ENCODE measurements at places on chromosomes 5 and 9.

DNA sequence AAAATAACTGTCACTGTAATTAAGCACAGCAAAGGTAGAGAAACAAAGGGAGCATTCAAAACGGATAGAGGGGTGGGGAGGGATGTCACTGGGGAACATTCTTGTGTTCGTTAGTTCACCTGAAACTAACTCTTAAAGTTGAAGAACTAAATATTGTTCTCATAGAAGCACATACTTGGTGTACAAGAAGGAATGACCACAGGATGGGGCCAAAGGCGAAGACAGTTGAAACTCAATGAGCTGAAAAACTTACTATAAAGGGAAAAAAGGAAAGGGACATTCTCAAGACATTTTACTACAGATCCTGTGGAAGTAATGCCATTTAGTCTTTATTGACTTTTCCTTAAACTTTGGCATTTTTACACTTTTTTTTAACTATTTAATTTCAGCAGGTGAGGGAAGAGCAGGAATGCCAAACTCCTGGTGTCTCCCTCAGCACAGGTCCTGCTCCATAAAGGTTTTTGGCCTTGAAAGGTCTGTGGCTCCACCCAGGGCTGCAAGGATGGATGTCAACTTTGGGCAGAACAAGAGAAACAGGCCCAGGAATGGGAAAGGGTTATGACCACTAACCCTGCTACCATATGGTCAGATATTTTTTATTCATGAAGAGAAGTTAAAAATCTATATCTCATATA, 197.6 kb upstream of the RASA1 start:
- peak; percentile 50 for DNase-seq

- DNase-seq: no peak
Observed at GRCh38 chr9:18067548-18068120, 406.3 kb upstream of the ADAMTSL1 start.

- no peak for DNase-seq
Observed at GRCh38 chr9:92291577-92291976, 1.9 kb downstream of the IARS1 start.

GRCh38 chr9:91187311-91187964, 174.3 kb downstream of the AUH start:
- no peak for DNase-seq

- no peak for DNase-seq
Observed at GRCh38 chr9:120694559-120694958, 19.7 kb downstream of the MEGF9 start.

DNA sequence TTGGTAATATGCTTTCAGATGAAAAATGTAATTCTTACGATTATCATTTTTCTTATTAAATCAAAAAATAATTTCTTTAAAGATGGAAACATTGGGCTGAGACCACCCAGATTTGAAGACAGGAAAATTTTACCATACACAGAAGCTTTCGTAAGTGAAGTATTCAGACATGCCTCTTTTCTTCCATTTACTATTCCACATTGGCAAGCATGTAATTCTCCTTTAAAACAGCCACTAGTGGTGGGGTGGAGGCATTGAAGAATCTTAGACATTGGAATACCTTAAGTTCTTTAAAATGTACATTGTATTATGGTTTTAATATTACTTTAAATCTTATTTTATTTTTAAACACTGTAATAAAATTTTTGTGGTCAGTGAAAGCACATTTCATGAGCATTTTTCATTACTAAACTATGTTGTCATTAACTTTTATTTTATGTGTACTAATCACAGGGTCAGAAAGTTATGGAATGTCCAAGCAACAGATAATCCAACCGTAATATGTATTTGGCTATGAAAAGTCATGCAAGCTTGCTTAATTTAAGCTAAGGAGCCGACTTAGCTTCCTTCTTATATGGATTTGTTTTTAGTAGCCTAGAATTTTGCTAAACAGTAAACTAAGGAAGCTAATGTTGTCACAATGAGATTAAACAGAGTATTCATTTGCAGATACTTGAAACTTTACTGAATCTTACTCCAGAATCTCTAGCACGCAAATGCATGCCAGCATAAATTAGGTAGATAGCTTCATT, 97.4 kb upstream of the ALDH1A1 start:
- no peak for DNase-seq

- no peak for DNase-seq
Observed at GRCh38 chr5:77957931-77958521, 181.9 kb upstream of the TBCA start.

DNA sequence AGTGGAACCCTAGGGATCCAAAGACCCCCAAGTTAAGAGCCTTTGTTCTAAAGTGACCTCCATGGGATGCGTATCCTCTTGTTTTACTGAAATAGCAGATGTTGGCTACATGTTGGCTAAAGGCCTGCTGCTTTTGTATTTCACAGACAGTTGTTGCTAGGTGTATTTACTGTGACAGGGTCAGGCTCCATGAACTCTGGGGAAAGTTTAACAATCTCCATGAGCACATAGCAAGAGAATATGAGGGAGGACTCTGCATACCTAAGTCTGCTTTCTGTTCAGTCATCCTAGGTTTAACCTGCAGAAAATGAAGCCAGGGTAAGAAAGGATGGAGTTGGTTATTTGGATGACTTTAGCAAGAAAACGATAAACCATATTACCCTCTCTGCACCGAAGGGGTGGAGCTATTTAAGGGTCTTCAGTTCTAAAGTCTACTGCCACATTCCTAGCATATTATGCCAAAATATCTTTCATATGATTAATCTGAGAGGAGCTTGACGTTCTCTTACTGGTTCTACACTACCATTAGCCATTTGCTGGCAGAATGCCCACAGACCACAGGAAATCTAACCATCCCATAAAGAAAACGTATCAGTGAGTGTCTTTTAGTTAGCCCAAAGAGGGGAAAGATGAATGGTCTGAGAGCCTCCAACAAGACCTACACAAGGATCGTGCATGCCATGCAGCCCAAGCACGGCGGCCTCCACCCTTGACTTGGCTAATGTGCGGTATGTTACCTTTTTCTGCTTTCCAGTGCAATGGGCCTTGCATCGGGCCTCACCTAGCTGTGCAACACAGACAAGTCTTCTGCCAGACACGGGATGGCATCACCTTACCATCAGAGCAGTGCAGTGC, 127.8 kb downstream of the SAXO1 start:
- no peak for DNase-seq

- DNase-seq: no peak
Observed at GRCh38 chr9:19620326-19620725, 168.5 kb downstream of the SLC24A2 start.

DNA sequence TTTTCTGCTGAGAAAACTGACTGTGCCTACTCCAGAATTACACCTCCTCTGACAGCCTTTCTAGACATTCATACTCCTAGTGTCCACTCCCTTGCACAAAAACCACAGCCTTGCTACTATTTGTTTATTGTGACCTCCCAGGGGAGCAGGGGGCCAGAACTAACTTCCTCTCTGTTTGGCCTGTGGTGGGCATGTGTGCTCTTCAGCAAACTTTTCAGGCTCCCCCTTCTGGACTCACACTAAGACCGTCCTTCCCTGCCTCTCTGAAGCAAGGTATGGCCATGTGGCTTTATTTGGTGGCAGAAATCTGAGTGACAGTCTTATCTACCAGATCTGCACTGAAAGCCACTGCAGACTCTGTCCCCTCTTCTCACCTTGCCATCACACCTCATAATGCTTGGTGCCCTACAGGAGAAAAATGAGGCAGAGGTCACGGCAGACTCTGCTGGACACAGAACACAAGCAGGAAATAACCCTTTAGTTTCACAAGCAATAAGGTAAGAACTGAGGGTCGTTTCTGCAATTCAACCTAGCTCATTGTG, 28.2 kb downstream of the LIFR start:
- no peak for DNase-seq

GRCh38 chr9:91392435-91392834, 30.7 kb upstream of the AUH start:
- no peak for DNase-seq

GRCh38 chr9:76562511-76562911, 103.5 kb downstream of the GCNT1 start:
- DNase-seq: no peak

GRCh38 chr5:14675865-14676300, 11.4 kb downstream of the OTULIN start:
- no peak for DNase-seq

DNA sequence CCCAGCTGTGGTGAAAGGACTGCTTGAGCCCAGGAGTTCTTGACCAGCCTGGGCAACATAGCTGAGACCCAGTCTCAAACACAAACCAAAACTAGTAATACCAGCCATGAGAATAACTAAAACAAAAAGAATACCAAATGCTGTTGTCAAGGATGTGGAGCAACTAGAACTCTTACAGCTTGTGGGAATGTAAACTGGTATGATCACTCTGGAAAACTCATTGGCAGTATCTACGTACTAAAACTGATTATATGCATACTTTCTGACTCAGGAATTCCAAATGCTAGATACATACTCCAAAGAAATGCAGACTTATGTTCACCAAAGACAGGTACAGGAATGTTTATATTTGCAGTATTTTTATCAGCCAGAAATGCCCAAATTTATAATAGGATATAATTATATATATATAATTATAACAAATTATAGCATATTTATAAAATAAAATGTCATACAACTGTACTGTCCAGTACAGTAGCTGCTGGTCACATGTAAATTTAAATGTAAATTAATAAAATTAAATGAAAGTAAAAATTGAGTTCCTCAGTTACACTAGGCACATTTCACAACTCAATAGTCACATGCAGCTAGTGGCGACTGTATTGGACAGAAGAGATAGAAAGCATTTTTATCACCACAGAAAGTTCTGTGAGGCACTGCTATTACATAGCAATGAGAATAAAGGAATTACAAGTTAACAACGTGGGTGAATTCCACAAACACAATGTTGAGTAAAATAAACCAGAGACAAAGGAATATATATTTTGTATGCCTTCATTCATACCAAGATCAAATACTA, 118.5 kb downstream of the GNAQ start:
- no peak for DNase-seq

GRCh38 chr9:127457191-127457878, 6.0 kb downstream of the LRSAM1 start:
- no peak for DNase-seq

GRCh38 chr5:77033338-77033737, 3.1 kb downstream of the AGGF1 start:
- no peak for DNase-seq

DNA sequence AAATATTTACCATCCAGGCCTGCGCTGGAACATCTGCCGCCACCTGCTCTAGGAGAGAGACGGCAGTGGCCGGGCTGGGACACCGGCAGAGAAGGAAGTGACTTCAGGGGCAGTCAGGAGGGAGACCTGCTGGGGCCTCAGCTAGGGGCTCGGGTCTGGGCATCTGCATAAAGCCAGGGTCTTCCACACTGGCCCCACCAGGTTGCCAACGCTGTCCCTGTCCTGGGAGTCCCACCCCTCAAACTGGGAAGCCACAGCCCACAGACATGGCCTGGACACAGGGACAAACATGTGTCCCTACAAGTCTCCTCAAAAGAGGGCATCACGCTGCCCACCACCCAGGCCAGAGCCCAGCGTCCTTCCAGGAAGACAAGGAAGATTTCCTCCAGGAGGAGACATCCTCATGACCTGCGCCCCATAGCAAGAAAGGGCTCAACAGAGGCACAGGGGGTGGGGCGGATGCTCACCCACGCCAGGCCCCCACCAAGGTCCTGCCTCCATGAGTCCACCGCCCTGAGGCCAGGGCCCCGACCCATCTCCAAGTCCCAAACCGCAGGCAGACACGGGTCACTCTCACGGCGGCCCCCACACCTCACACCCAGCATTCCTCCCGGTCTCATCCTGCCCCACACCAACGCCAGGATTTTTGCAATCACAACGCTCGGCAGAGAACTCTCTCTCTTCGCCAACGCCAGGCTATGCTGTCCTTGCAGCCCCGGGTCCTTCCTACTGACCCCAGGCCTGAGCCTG, 9.0 kb downstream of the VAV2 start:
- no peak for DNase-seq

DNA sequence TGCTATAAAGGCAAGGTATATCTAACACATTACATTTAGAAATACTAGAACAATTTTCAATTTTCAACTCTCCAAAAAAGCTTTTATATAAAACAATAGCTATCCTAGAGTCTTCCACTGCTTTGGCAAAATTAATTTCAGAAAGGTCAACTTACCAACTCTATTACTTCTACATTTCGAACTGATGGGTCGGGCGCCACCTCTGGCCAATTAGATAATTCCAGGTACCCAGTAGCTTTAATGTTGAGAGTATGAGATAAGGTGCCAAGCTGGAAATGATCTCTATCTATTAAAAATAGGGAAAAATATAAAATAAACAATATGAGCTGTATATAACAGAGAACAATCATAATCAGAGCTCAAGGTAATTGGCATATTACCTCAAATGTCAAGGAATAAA, 166.6 kb downstream of the AP3B1 start:
- no peak for DNase-seq

GRCh38 chr5:8238080-8238479, 369.1 kb downstream of the MTRR start:
- no peak for DNase-seq

DNA sequence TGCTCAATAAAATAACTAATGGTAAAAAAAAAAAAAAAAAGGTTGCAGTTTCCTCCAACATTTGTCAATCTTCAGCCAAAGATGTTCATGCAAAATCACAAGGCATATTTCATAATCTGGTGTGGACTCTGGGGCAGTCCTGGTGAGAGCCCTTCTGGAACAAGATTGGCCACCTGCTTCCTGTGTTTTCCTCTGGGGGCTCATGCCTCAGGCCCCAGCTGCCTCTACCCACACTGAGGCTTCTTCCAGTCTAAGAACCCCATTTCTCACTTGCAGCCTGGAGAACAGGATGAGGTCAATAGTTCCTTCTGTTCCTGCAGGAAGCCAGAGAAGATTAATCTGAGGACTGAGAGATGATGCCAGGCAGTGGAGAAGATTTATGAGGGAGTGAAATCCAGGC, 492.6 kb upstream of the BRINP1 start:
- no peak for DNase-seq

- DNase-seq: no peak
Observed at GRCh38 chr9:77738932-77739331, 90.8 kb upstream of the GNA14 start.

DNA sequence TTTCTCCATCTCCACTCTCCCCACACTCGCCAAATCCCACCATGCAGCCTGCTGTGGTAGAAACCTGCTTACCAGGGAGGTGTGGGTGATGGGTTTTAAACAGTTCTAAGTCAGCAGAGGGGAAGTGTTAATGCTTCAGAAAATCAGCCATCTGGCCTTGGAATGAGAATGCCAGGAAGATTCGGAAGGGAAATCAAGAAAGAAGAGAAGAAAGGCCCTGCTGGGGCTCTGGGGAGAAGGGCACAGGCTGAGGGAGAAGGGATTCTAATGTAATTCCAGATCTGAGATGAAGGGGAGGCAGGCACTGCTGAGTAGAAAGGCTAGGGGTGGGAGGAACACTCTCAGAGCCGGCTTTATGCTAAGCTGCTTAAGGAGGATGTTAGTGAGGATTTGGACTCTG, 434.7 kb upstream of the DMAC1 start:
- DNase-seq: no peak
